GF-D8 (cell line): ENCODE measurements at places on chromosomes 4 and X.

DNA sequence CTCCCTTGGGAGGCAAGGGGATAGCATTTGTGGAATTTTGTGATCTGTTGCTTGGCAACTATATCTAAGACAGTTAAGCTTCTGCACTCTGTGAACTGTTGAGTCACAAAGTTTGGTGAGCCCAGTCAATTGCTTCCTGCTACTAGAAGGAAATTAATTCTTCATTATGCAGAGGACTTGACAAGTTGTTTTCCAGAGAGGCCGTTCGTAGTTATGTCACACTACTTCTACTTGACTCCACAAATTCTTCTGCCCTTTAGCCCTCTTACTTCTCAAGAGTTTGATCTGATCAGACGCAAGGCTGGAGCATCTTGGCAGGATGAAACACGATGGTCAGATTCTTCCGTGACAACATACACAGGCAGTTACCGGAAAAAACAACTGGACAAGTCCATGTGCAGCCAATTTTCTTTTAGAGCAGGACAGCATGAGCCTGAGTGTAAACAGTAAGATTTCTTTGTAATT is at the start of gene C4orf51:
C4orf51 (plus strand) TSS at position 156 of the 465 bp plus-strand sequence; CDS start at position 214, 58 bp downstream.
- no peak for DNase-seq

- no peak for DNase-seq
Measured at GRCh38 chr4:185998791-185999190, 70.2 kb upstream of the TLR3 start.

- DNase-seq = no peak
Measured at GRCh38 chrX:46611658-46612362, 38.2 kb downstream of the CHST7 start.

DNA sequence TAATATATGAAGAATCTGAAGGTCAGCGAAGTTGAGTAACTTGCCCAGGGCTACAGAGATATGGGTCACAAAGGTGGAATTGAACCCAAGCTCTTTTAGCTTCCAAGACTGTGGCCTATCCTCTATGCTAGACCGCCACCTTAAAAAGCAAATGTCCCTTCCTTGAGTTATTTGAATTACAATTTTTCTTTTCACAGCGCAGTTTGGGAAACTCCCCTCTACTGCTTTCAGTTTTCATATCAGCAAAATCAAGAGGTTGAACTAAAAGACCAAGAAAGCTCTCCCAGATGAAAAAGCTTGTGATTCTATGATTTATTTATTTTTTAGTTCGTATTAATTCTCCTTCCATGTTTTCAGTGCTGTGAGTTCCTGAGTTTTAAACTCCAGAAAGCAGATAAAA is 174.5 kb upstream of the C1QTNF7 start:
- DNase-seq = no peak

DNA sequence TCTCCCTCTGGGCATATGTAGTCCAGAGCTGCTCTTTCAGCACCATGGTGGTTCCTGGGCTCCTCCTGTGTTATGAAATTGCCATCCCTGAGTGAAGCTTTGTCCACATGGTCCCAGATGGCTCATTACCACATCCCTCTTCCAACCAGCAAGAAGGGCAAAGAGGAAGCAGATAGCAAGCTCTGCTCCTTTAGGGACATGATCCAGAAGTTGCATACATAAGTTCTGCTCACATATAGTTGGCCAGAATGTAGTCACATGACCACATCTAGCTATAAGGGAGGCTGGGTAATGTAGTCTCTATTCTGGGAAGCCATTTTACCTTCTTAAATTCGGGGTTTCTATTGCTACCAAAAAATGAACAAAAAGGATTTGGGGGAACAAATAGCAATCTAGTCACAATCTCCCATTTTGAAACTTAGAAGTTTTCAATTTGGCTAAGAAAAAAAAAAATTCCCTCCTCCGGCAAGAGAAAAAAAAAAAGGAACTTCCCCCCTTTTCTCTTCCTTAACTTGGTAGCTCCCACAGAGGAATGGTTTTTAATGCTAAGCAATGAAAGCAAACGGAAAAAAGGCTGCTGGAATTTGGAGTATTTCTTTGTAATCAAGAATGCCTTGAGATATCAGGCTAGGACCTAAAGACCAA is 88.2 kb upstream of the USP9X start:
- peak; percentile 70 for DNase-seq

DNA sequence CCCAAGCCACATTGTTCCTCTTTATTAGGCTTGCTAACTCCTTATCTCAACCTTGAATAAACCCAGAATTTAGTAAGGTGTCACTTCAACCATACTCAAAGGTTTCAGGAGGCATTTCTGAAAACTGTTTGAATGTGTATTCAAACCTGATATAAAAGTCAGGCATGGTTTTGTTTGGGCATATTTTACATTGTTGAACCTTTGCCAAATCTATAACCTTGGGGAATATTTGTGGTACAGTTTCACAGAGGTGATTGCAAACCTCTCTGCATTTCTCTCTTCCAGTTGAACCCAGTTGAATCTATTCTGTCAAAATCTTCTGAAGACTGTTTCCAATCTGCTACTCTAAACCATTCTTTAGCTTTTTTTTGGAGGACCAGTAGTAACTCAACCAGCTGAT is 409.0 kb downstream of the TECRL start:
- DNase-seq = no peak

DNA sequence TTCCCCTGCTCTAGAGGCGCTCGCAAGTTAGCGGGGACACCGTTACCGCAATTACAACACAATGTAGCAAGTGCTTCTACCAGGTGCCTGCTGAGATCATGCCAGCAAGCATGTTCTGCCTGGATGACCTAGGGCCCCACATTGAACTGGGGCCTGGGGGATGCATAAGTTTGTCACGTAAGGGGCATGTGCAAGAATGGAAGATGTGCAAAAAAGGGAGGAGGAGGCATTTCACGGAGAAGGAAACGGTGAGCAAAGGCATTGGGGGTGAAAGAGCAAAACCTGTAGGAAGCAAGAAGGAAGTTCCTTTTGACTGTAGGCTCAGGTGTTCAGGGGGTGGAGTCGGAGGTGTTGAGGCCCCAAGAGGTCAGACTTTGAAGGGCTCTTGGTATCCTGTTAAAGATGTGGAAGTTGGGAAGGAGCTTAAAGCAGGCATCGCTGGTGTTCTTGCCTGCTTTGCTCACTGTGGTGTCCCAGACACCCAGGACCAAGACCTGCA is 602 bp upstream of the SCARB2 start:
- DNase-seq = no peak
